ENCODE measurements at places on chromosomes 4 and X. TPM values are rescaled to one million over a fixed set of nuclear protein-coding genes. Genes with fewer than 3 reads are reported as not detected.
A peak's percentile ranks its signal among the peaks of the same experiment; 100 is the strongest.

DNA sequence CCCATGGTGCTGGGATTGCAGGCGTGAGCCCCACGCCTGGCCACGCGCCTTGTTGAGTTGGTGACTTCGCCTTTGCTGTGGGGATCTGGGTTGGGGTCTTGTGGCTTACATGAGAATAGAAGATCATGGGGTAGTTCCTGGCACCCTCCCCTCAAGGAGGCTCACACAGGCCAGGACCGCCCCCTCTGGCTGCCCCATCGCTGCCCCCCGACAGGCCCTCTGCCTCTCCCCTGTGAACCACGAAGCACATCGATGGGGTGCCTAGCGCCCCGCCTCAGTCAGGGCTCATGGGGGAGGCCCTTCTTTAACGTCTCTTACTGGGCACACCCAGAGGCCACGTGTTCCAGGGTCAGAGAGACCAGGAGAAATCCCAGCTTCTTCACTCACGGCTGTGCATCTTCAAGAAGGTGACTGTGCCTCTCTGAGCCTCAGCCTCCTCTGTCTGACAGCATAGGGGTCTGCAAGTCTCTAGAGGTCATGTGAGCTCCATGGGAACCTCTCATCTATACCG is 23.6 kb upstream of the SPON2 start:
- ATAC-seq, result no peak

DNA sequence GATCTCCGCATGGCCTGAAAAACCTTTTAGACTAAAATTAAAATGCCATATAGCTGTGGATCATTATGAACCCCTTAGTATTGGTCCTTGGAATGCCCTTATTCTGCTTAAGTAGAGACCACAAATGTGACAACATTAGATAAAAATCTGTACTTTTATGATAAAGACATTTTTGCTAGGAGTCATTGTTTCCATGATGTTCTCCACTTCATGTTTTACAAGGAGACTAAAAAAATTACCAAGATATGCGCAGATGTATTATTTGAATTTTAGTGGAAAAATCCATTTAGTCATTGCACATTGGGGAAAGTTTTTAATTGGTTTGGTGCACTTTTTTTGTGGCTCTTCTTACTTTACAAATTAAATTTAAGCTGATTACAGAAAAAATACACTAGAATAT is 85.1 kb upstream of the HPRT1 start:
- no peak for ATAC-seq

- ATAC-seq, result no peak
These were observed 906 bp downstream of the DKK2 start for GRCh38 chr4:107034996-107035818.

DNA sequence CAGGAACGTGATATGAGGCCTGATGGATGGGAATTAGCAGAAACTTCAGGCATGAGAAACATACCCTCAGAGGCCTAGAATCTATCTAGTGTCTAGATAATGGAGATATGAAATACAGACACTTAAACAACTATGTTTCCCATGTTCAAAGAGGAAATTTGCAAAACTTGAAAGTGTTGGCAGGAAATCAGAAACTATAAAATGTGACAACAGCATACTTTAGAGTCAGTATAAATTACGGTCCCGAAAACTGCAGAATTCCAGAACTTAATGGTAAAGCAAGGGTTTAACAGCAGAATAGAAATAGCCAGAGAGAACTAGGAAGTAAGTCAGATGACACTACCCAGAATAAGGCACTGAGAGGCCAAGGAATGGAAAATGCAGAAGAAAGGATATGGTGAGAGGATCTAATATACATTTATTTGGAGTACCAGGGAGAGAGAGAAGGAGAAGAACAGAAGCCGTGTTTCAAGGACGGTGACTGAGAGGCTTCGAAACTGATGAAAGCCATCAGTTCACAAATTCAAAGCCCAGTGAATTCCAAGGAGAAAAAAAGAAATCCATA is 7.4 kb downstream of the HTT-AS start:
- ATAC-seq, result no peak

- ATAC-seq, result no peak
These were observed 217.9 kb upstream of the MAB21L2 start for GRCh38 chr4:150363721-150364688.

GRCh38 chrX:85004255-85004654 is 578 bp downstream of the APOOL start:
- ATAC-seq, result peak; percentile 68

- no peak for ATAC-seq
These were observed 368.9 kb upstream of the CTSO start for GRCh38 chr4:156322592-156322991.

DNA sequence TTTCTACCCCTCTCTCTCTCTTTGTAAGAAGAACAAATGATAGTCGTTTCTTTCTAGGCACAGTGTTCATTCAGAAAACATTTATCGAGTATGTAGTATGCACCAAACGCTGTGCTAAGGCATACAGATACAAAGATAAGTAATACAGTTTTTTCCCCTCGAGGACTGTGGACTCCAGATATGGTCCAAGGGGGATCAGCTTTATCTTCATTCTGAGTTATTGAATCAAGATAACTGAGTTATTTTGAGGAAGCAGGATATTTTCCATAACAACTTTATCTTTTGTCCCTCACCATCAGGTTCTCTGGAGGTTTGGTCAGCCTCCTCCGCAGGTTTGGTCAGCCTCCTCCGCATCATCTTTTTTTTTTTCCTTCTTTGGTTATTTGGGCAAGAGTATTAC is 15.0 kb downstream of the EREG start:
- no peak for ATAC-seq

STPG2 gene
- 0.20 TPM for total RNA-seq

- peak; percentile 76 for ATAC-seq
These were observed 73.2 kb upstream of the STS start for GRCh38 chrX:7074148-7074907.

DNA sequence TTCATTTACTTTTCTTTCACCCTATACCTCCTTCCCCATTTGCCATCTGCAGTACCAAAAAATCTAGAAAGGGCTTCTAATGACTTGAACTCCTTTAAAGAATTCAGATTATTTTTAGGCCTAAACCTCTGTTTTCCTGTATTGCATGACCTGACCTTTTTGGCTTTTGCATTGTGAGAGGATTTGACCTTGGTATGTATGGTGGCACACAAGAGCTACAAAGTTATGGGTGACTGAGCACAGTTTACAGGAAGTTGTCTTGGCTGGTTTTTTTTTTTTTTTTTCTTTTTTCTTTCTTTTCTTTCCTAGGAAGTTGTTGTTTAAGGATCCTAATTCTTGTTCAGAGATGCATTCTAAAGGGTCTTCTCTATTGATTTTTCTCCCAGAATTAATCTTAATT is 32.0 kb upstream of the MTMR8 start:
- no peak for ATAC-seq

DNA sequence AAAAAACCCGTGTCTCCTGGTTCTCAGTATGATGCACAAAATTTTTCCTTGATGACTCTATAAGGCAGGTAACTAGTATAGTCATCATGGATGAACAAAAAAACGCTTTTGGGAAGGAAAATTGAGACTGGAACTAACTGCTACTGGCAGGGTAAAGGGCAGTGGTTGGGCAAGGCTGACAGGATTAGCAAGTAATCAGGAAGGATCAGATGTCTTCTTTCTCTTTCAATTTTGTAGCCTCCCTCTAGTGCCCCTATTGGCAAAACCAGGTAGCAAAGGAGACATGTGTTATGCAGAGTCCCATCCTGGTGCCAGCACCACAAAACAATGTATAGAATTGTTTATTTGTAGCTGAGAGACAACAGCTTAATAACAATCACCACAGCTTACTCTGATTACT is 12.8 kb upstream of the SLITRK4 start:
- ATAC-seq, result no peak

- no peak for ATAC-seq
These were observed 27.6 kb downstream of the CLNK start for GRCh38 chr4:10656988-10657387.

DNA sequence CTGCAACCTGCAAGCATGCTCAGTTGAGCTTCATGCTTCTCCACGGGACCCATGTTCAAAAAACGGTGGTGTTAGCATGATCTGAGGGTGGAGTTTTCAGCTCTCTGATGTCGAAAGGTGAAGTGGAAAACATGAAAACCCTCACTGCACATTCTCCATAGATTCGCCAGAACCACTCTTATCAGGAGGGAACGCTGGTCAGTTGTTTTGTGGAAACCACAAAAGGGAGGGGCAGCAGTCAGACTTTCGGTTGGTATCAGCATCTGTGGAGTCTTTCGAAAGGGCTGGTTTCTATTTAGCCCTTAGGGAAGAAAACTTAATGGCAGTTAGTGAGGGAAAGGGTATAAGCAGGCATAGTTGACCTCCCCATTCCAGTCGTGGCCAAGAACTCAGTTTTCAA is 12.6 kb downstream of the PPA2 start:
- no peak for ATAC-seq

- ATAC-seq, result peak; percentile 69
These were observed 83.0 kb upstream of the IL13RA1 start for GRCh38 chrX:118644378-118644777.

TMEM35A gene
- 1.1 TPM for total RNA-seq

DNA sequence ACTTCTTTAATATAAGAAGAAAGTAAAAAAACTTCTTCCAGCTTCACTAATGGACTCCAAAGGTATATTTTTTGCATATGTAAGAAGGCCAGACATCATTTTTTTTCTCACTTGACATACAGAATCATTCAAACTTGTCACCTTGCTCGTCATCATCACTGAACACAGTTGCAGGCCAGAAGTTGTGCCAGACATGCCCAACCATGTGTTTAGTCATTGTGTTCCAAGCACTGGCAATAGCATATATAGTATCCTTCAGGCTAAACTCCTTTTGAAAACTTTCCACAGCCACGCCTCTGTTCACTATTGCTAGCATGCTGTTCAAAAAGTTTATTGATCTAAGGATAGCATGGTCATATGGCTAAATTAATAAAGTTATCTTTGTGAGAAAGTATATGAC is 83.3 kb downstream of the CHIC2 start:
- peak; percentile 78 for ATAC-seq

DNA sequence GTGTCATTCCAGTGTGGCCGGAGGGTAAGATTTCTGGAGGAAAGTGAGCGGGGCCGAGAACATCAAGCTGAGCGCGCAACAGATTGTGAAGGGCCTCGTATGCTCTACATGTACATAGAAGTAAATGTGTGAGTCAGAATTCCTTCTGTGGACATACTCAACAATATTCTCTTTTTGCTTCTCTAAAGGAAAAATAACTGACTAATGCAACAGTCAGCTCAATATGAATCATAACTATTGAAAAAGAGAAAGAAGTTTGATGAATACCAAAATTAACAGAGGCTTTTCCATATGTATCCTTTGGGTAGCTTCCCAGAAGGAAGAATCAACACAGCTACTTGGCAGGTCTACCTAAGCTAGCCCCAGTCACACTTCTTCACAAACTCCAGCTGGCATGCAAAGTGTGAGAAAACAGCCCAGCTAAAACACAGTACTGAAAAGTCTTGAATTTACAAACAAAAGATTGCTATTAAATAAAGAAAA is 87.5 kb upstream of the ZFP42 start:
- peak; percentile 81 for ATAC-seq

GRCh38 chrX:11105080-11105479 is 6.1 kb upstream of the HCCS start:
- peak; percentile 72 for ATAC-seq

ARAP2 gene
- 28.5 TPM for total RNA-seq

GRCh38 chr4:174538123-174538875 is 16.0 kb upstream of the HPGD start:
- ATAC-seq, result peak; percentile 20

GRCh38 chrX:148459343-148459742 is 41.1 kb upstream of the AFF2 start:
- ATAC-seq, result no peak

CLRN2 gene
- total RNA-seq, result not detected

ZNF711 gene
- total RNA-seq, result 1.6 TPM

DNA sequence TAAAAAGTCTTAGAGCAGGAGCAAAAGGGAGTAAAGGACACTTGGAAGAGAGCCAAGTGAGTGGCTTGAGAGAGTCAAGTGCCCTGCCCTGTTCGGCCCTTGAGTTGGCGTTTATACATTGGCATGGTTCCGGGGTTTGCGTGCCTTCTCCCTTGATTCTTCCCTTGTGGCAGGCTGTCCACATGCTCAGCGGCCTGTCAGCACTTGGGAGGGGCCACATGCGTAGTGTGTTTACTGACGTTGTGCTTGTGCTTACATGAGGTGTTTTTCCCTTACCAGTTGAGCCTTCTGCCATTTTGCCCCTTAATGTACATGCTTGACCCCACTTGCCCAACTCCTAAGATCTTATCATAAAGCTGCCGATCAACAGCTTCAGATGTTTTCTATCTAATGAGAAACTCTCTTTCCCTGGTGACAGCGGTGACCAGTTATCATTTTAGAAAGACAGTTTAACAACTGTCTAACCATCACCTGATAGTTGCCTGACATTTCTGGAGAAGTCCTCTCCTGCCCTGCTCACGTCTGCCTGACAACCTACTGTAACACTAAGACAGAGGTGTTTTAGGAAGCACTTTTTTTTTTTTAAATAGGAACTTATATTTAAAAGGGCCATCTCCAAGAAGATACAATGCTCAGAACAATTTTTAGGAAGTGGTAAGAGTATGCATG is 49.5 kb upstream of the GC start:
- no peak for ATAC-seq

GRCh38 chr4:186297013-186297645 is 31.1 kb downstream of the F11 start:
- ATAC-seq, result no peak

DNA sequence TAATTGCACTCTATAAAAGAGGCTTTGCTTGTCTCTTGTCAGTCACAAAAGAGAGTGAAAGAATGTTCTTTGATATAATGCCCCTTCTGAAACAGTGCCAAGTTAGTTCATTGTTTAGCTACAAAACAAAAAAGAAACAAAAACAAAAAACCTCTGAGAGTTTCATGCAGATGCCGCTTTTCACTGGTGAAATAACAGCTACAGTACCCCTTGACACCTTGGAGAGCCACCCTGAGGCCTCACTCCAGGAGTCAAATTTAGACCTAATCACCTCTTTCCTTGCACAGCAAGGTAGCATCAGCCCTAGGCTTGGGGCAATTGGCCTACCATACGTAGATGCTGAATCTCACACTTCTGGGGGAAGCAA is 185.2 kb downstream of the UNC5C start:
- no peak for ATAC-seq

AMER1 gene
- total RNA-seq, result 3.6 TPM

DNA sequence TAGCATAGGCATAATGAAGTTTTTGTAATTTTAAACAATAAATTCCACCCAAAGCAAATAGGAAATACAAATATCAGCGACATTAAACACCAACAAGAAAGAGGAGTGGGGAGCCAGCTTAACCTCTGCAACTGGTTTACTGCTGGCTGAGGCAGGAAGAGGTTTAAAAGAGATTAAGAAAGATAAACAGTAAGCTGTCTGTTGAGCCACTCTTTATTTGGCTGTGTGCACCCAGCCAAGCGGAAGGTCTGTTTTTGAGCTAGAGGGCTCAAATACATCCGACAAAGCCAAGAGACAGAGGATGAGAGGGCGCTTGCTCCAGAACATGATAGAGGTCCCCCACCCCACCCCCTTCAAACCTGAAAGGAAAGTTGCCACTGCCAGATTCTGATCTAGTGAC is 191.4 kb downstream of the MGST2 start:
- peak; percentile 83 for ATAC-seq

ACE2 gene
- total RNA-seq, result 2.2 TPM
